Stimulated activated CD4-positive, alpha-beta T cell treated with anti-CD3 and anti-CD28 coated beads, Interleukin-15, amount 100 ng/mL, for 24 hours (primary cell): ENCODE measurements at places on chromosomes 3 and 15.

DNA sequence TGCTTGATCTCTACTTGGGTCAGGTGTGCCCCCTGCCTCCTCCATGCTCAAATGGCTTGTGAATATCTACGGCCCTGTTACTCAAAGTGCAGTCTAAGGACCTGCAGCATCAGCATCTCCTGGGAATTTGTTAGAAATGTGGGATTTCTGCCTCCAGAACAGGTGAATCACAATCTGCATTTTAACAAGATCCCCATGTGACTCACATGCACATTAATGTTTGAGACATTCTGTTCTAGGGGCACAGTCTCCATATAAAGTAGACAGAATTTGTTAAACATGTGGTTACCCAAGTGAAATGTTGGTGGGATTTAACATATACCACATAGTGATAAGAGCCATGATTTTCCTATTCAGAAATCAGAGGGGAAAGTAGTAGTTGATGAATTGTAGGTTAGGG is 256.2 kb downstream of the NR1D2 start:
- DNase-seq, result no peak

DNA sequence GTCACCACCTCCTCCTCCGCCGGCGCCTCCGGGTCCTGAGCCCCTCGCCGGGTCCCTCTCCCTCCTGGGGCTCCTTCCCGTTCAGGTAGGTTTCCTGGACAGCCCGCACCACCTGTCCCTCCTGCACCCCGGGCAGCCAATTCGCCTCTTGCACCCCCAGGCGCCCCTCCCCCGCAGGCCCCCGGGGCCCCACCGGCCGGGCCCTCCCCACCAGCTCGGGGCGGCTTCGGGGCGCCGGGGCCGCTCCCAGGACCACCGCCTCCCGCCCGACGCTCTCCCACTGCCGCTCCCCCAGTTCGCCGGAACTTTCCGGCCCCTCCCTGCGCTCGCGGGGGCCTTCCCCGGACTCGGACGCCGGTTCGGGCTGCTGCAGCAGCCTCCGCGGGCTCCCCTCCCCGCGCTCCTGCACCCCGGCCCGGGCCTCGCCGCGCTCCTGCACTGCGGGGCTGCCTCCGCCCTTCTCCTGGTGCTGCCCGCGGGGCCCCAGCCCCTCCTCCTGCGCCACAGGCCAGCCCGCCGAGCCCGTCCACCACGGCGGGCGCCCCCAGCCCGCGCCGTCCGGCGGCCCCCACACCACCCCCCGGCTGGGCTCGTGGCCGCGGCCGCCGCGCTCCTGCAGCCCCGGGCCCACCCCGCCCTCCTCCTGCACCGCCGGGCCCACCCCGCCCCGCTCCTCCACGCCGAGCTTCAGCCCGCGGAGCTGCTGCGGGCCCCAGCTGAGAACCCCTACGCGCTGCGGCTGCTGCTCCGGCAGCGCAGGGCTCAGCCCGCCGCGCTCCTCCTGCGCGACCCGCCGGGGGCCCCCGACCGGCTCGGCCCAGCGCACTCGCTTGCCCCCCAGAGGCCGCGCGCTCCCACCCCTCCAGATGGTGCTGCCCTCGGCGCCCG is 587 bp upstream of the TNK2 start:
- peak; percentile 51 for DNase-seq

- DNase-seq, result no peak
Measured at GRCh38 chr3:134976948-134977347, 181.9 kb downstream of the EPHB1 start.

DNA sequence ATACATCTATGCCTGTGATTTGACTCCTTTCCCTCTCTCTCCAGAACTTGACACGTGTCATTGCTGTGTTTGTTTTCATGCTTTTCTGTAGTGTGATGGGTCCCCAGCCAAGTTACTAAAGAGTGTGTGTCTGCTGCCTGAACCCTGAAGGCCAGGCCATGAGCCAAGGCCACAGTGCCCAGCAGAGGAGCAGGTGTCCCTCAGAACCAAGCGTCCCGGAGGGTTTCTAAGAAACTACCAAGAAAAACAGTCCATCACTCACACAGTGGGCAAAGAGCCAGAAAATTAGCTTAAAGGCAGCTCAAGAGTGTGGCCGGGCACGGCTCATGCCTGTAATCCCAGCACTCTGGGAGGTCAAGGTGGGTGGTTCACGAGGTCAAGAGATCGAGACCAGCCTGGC is 35.2 kb downstream of the FBXO45 start:
- DNase-seq, result no peak

- no peak for DNase-seq
Measured at GRCh38 chr3:143783851-143784370, 64.4 kb downstream of the SLC9A9 start.

- no peak for DNase-seq
Measured at GRCh38 chr3:144028798-144029411, 57.3 kb downstream of the DIPK2A start.
